GDM1 (cell line): ENCODE measurements at places on chromosomes 1 and 21.

DNA sequence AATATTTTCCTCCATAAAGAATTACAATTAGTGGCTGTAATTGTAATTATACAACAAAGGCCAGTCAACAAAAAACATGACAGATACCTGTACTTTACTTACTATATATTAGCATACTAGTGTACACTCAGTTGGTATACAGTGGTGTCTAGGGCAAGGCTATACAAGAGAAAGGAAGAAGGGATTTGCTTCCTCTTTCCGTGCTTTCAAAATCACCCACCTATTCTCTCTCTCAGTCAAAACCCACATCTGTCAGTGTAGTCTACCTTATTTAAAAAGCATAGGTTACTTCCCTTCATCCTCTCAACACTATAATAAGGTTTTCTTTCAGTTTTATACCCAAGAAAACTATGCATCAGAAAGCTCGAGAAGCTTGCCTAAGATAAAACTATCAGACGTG is 355.8 kb upstream of the NR5A2 start:
- no peak for DNase-seq

- DNase-seq = peak; percentile 60
These were observed 52.4 kb upstream of the GPR157 start for GRCh38 chr1:9181176-9181906.

DNA sequence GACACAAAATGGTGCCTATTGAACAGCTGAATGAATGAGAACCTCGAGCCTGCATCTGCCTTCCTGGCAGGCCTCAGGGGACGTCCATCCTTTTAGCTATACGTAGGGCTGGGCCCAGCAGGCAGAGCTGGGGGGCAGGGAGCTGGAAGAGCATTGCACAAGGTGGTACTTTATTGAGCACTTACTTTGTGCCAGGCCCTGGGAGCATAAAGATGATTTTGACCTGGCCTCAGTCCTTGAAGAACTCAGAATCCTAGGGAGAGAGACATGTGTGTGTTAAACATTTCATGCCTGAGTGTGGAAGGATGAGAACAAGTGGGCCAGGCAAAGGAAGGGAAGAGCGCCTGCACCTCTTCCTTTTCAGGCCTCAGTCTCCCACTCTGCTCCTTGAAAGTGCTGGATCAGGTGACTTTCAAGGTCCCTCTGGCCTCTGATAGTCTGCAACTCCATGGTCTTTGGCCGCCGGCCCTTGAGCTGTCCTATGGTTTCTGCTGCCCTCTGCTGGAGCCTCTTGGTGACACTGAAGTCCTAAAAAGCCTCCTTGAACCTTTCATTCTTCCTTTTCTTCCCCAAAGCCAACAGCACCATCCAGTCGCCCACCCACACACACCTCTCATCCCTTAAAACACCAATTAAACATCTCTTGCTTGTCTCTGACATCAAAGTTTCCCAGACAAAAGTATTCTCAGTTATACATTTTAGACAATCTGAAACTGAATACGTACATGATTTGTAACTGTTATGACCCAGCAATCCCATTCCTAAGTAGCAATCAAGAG is 3.5 kb upstream of the PEAR1 start:
- peak; percentile 50 for DNase-seq

- no peak for DNase-seq
These were observed 3.7 kb downstream of the AKR7A3 start for GRCh38 chr1:19284881-19285280.

DNA sequence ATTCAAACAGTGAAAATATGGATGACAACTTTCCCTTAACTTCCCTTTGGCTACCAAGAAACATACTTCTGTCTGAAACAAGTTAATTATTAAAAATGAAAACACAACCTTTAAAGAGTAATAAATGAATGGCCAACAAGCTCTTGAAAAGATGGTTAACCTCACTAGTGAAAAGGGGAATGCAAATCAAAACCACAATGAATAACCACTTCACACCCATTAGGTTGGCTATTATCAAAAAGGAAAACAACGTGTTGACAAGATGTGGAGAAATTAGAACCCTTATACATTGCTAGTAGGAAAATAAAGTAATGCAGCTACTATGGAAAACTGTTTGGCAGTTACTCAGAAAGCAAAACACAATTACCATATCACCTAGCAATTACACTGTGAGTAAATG is 14.1 kb downstream of the COP1 start:
- no peak for DNase-seq

DNA sequence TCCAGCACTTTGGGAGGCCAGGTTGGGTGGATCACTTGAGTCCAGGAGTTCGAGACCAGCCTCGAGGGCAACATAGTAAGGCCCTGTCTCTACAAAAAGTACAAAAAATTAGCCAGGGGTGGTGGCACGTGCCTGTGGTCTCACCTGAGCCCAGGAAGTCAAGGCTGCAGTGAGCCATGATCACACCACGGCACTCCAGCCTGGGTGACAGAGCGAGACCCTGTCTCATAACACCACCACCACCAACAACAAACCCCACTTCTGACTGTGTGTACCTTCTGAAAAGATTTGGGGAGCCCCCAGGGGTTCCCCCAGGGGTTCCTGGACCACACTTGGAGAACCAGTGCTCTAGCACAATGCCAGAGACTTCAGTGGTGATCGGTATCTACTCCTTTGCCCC is 29.9 kb downstream of the NUAK2 start:
- no peak for DNase-seq

- no peak for DNase-seq
These were observed at the start of gene FMO2 for GRCh38 chr1:171185091-171185490. FMO2 (plus strand) TSS chr1:171185300; CDS start chr1:171185714, 414 bp downstream.

- DNase-seq = no peak
These were observed 49.5 kb downstream of the FASLG start for GRCh38 chr1:172708452-172708851.

DNA sequence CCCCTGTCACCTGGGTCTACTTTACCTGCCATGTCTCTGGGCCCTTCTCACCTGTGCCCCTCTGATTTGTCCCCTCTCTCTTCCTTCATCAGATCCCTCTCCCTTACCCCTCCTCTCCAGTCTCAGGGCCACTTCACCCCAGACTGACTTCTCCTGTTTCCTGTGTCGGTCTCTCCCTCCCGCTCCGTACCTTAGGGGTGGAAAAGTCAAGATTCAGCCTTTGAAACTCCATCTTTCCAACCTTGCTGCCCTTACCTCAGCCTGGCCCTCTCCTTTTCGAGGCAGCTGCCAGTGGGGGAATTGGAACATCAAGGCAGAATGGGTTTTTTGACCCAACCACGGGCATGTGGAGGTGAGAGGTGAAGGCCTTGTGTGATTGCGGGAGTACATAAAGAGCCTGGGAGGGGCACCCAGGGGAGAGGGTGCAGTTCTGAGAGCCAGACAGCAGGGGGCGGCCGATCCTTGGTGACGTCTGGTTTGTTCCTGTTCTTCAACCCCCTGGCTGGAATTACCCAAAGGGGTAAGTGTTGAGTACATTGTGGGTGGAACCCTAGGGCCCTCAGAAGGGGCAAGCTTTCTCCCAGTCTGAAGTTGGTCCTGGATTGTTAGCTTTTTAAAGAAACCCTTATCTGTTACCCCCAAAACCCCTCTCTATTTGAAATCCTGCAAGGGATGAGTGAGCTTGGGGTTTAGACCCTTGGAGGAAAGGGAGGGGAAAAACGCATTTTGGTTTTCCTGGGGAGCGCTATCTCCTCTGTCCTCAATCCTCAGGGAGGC is 12.3 kb upstream of the DMBX1 start:
- DNase-seq = peak; percentile 30

GRCh38 chr1:158799689-158800088 is 18.7 kb upstream of the OR6N2 start:
- DNase-seq = no peak

- DNase-seq = no peak
These were observed 44.1 kb downstream of the SMYD3 start for GRCh38 chr1:246462986-246463385.

- no peak for DNase-seq
These were observed 442.0 kb upstream of the RUNX1 start for GRCh38 chr21:35491114-35491513.

DNA sequence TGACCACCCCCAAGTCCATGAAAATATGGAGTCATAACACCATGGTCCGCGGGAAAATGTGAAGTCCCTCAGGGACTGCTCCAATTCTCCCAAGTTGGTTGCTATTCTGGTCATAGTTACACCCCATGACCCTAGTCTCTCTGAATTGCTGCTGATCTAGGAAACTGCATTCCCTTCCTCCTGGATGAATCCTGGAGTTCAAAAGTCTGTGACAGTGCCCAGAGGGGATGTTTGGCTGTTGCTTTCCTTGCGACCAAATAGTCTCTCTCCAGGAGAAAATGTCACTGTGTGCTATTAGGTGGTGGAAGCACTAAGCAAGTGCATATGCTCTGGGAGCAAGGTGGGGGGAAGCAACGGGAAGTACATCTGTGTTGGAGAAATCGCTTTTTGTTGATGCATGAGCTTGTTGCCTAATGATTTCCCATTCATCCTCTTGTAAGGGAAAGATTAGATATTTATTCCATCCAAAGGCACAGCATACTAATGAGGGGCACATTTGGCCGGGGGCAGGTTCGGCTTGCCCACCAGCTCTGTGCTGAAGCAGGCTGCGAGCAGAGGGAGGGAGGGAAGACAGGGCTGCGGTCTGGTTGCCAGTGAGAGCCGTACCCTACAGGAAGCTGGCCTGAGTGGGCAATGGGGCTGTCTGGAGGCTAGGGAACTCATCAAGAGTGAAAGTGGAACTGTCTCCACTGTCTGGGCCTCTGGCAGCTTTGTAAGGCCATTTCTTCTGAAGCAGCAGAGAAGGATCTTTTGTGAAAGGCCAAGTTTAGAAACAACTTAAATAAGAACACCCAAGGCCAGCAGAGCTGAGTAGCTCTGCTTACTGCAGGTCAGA is 27.2 kb downstream of the SYT6 start:
- no peak for DNase-seq

- DNase-seq = no peak
These were observed 124.0 kb downstream of the SYT2 start for GRCh38 chr1:202586018-202586821.

- no peak for DNase-seq
These were observed 8.0 kb downstream of the ECHDC2 start for GRCh38 chr1:52913537-52913936.

GRCh38 chr21:16239659-16240265 is 510.0 kb downstream of the USP25 start:
- DNase-seq = no peak

- DNase-seq = no peak
These were observed 27.0 kb downstream of the TNN start for GRCh38 chr1:175094626-175095025.

DNA sequence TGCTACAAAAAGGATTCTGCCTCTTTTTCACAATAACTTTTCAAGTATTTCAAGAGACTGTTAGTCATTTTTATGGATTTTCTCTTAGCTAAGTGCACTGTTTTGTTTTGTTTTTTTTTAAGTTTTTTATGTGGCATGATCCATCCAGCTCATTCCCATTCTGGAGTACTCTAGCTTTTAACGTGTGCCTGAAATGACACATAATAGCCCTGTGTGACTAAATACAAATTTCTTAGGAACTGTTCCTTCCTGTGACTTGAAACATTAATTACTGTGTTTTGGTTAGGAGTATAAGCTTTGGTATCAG is 143.9 kb downstream of the HS2ST1 start:
- DNase-seq = no peak

DNA sequence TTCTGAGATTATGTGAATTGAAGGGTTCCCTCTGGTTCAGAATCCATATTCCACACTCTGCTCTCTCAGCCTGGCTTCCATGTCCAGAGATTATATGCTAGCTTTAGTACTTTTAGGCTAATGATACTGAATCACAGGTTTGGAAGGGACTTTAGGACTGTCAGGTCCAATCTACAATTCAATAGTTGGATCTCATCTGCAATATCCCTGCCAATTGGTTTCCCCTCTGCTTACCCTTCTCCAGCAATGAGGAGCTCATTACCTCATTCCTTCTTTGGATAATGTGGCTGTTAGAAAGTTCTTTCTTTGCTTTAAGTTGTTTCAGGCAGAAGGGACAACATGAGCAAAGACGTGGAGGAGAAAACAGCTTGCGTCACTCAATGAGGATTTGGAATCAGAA is 245.3 kb downstream of the PLPP3 start:
- DNase-seq = no peak

GRCh38 chr1:2382621-2383361 is 8.6 kb downstream of the MORN1 start:
- DNase-seq = no peak

- DNase-seq = no peak
These were observed 120.5 kb downstream of the UBR4 start for GRCh38 chr1:19089524-19089923.

- DNase-seq = no peak
These were observed 160.5 kb downstream of the PEX14 start for GRCh38 chr1:10635085-10635896.

DNA sequence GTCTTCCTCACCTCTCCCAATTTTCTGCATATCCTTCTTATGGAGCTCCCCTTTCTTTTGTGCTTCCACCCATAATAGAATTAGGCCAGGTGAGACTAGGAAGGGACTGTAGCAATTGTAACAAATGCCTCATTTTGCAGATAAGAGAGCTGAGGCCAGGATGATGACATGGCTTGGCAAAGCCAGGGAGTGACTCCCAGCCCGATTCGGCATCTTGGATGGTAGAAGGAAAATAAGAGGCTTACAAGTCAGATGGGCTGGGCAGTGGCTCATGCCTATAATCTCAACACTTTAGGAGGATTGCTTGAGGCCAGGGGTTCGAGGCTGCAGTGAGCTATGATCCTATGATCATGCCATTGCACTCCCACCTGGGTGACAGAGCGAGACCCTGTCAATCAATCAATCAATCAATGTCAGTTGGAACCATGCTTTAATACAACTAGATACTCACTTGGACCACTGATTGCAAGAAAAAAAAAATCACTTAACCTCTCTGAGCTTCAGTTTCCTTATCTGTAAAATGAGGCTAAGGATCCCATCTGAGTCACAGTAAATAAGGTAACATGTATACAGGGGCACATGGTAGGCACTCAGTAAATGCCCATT is 51.6 kb downstream of the PLEKHA6 start:
- no peak for DNase-seq

- DNase-seq = no peak
These were observed 540.0 kb downstream of the KIF26B start for GRCh38 chr1:245694753-245695195.

DNA sequence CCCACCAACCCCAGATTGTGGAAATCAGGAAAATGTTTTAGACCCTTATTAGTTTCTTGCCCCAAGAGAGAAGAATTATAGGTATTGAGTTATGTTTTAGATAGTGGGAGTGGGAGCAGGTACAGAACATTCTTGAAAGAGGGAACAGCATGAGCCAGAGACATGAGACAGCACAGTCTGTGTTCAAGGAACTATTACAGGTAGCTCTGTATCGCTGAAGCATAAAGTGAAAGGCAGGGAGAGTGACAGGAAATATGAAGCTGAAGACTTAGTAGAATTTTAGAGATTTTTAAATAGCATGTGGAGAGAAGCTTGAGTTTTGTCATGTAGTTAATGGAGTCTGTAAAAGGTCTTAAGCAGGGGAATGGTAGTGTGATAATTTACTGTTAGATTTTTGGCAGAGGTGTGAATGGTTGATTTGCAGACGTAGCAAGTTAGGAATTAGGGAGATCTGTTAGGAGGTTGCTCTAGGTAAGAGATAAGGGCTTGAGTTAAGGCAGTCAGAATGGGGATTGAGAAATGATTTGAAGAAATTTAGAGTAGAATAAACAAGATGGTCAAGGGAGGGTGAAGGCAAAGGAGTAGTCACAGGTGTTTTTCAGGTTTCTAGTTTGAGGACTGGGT is 11.6 kb downstream of the SUCO start:
- DNase-seq = no peak
